ENCODE measurements at places on chromosomes 4 and X. TPM values are rescaled to one million over a fixed set of nuclear protein-coding genes. Genes with fewer than 3 reads are reported as not detected.

BTC gene
- 1.8 TPM for total RNA-seq

- no peaks in the 10 kb centered on the region for H3K36me3 ChIP-seq
- no peaks in the 10 kb centered on the region for H3K27me3 ChIP-seq
- H3K4me3 ChIP-seq = no peak overlapping the region
- H3K4me1 ChIP-seq = no peaks in the 10 kb centered on the region
- no peak overlapping the region for H3K27ac ChIP-seq
Measured at GRCh38 chr4:74670583-74670982, 123.7 kb downstream of the BTC start.

- no peak overlapping the region for H3K27ac ChIP-seq
- no peaks in the 10 kb centered on the region for H3K36me3 ChIP-seq
- H3K27me3 ChIP-seq = no peaks in the 10 kb centered on the region
- no peak for DNase-seq
- peaks cover 10% of the 10 kb centered on the region for H3K4me1 ChIP-seq
Measured at GRCh38 chr4:184355857-184356256, 118.5 kb downstream of the IRF2 start.

- no peak for DNase-seq
- no peaks in the 10 kb centered on the region for H3K36me3 ChIP-seq
- H3K4me3 ChIP-seq = no peak overlapping the region
- H3K27me3 ChIP-seq = no peaks in the 10 kb centered on the region
- H3K27ac ChIP-seq = no peak overlapping the region
- H3K4me1 ChIP-seq = peaks cover 15% of the 10 kb centered on the region
Measured at GRCh38 chr4:67723949-67724348, 23.0 kb upstream of the UBA6 start.

- DNase-seq = no peak
- no peak overlapping the region for H3K4me3 ChIP-seq
- no peaks in the 10 kb centered on the region for H3K27me3 ChIP-seq
- peaks cover 13% of the 10 kb centered on the region for H3K36me3 ChIP-seq
- H3K4me1 ChIP-seq = no peaks in the 10 kb centered on the region
Measured at GRCh38 chr4:6875431-6875831, 34.2 kb upstream of the TBC1D14 start.

GRCh38 chrX:108097380-108097779, 5.8 kb downstream of the ATG4A start:
- H3K4me3 ChIP-seq = no peak overlapping the region
- H3K27ac ChIP-seq = no peak overlapping the region
- no peaks in the 10 kb centered on the region for H3K4me1 ChIP-seq
- DNase-seq = no peak
- H3K36me3 ChIP-seq = no peaks in the 10 kb centered on the region
- H3K27me3 ChIP-seq = no peaks in the 10 kb centered on the region

DNA sequence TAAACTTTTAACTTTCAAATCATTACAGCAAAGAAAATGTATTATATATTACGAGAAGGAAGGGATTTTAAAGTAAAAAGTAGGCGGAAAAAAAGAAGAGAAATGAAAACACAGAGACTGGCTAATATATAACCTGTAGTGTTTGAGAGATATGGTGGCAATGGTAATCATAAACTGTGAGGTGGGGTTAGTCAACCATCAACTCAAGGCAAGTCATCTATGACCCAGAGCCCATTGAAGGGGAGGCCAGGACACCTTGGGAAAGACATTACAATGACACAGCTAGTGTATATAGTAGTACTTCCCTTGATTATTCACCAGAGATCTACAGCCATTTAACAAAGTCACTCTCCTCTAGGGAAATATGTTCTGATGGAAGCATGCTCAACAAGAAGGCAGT, 423.9 kb upstream of the PITX2 start:
- no peak overlapping the region for H3K4me3 ChIP-seq
- no peaks in the 10 kb centered on the region for H3K36me3 ChIP-seq
- no peak for DNase-seq
- no peaks in the 10 kb centered on the region for H3K27me3 ChIP-seq

DNA sequence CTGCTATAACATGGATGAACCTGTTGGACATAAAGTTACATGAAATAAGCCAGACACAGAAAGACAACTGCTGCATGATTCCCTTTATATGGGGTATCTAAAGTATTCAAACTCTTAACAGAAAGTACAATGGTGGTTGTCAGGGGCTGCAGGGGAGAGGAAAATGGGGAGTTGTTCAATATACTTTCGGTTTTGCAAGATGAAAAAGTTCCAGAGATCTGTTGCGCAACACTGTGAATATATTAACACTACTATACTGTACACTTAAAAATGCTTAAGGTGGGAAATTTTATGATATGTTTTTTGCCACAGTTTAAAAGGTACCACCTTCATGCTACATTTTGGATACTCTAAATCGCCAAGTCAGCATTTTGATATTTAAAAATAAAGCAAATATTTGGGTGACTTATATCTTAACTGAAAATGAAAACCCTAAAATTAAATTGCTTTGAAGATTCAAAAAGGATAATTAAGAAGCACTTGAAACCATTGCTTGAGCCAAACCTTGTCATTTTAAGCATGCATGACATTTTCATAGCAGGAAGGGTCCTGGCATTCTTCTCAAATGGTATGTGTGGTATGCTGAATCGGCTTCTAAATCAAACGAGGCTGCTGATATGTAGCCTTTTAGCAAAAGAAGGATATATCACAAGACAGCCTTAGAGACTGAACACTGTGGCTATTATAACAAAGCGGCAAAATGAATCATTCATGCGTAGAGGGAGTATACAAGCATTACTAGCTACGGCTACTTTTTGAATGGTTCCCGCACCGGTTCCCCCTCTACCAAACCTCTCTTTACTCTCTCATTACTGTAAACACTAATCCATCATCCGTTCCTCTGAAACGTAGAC, 607.1 kb upstream of the DIPK2B start:
- H3K27me3 ChIP-seq = no peaks in the 10 kb centered on the region
- H3K36me3 ChIP-seq = no peaks in the 10 kb centered on the region
- DNase-seq = no peak
- H3K4me3 ChIP-seq = no peak overlapping the region
- no peaks in the 10 kb centered on the region for H3K4me1 ChIP-seq

TCEAL7 gene
- total RNA-seq = 0.99 TPM

G6PD gene
- total RNA-seq = 7.6 TPM

DNA sequence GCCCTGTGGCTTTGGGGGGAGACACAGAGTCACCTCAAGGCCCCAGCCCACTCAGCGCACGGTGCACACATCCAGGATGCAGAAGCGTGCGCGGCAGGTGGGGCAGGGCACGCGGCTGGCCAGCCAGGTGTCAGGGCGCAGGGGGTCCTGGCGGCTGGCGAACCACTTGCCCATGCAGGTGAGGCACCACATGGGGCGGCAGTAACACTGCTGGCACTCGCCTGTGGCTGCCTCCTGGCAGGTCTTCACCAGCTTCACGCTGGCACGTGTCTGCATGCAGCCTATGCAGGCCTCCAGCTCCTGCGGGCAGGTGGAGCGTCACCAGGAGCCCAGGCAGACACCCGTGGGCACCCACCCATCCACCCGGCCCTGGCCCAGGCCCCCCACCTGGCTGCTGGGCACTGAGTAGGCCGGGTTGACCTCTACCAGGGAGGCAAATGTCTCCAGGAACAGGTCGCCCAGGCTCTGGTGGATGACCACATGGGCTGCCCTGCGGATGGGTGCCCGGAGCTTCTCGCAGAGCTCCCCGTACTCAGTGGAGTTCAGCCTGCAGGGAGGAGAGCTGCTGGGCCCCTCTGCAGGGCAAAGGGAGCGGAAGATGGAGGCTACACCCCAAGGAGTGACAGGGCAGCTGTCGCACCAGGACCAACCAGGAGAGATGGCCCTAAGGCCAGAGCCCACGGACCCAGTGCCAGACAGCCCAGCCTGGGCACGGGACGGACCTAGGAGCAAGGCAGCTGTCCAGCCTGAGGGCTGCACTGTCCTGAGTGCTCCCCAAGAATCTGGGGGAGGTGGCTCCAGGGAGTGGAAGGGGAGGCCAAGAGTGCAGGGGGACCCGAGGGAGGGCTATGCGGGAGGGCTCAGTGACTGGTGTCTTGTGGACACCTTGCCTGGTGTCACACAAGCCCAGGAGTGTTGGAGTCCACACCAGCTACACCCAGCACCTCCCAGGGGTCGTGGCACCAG, 3.7 kb downstream of the TMEM129 start:
- H3K36me3 ChIP-seq = no peaks in the 10 kb centered on the region
- no peak overlapping the region for H3K4me3 ChIP-seq
- H3K4me1 ChIP-seq = peaks cover 82% of the 10 kb centered on the region
- H3K27me3 ChIP-seq = no peaks in the 10 kb centered on the region
- DNase-seq = no peak
- H3K27ac ChIP-seq = peak overlapping the region; percentile 77

- DNase-seq = no peak
- H3K36me3 ChIP-seq = no peaks in the 10 kb centered on the region
- no peak overlapping the region for H3K4me3 ChIP-seq
- H3K27me3 ChIP-seq = no peaks in the 10 kb centered on the region
- H3K4me1 ChIP-seq = no peaks in the 10 kb centered on the region
- no peak overlapping the region for H3K27ac ChIP-seq
Measured at GRCh38 chr4:8127051-8127826, 31.4 kb downstream of the ABLIM2 start.

TLR8 gene
- total RNA-seq = not detected

CCSER1 gene
- total RNA-seq = 13.2 TPM

GRCh38 chr4:183249854-183250253, 70.2 kb downstream of the CLDN22 start:
- no peaks in the 10 kb centered on the region for H3K27me3 ChIP-seq
- H3K4me1 ChIP-seq = peaks cover 28% of the 10 kb centered on the region
- peak; percentile 46 for DNase-seq
- H3K27ac ChIP-seq = peak overlapping the region; percentile 5
- H3K4me3 ChIP-seq = no peak overlapping the region
- H3K36me3 ChIP-seq = peaks cover 6% of the 10 kb centered on the region

DNA sequence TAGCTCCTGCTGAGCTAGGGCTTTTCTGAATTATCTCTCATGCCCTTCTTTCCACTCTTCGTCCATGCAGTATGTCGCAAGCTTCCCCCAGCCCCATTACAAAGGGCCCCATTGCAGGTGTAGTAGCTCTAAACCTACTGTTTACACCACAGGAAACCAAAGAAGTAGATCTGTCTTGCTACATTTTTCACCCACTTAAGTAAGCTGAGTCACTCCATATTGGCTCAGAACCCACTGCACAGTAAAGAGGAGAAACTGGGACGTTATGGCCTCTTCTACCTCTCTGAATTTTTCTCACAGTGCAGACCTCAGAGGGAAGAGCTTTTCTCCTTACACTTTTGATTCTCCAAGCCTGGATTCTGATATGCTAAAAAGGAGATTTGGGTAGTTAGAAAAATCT, 200.2 kb downstream of the SMARCA1 start:
- DNase-seq = no peak
- H3K36me3 ChIP-seq = no peaks in the 10 kb centered on the region
- H3K4me3 ChIP-seq = no peak overlapping the region
- H3K27me3 ChIP-seq = no peaks in the 10 kb centered on the region
- no peak overlapping the region for H3K27ac ChIP-seq
- no peaks in the 10 kb centered on the region for H3K4me1 ChIP-seq

HUWE1 gene
- 102 TPM for total RNA-seq

GRCh38 chr4:8647094-8647570, 54.6 kb downstream of the CPZ start:
- H3K4me3 ChIP-seq = no peak overlapping the region
- no peaks in the 10 kb centered on the region for H3K4me1 ChIP-seq
- no peak for DNase-seq
- no peaks in the 10 kb centered on the region for H3K27me3 ChIP-seq

DNA sequence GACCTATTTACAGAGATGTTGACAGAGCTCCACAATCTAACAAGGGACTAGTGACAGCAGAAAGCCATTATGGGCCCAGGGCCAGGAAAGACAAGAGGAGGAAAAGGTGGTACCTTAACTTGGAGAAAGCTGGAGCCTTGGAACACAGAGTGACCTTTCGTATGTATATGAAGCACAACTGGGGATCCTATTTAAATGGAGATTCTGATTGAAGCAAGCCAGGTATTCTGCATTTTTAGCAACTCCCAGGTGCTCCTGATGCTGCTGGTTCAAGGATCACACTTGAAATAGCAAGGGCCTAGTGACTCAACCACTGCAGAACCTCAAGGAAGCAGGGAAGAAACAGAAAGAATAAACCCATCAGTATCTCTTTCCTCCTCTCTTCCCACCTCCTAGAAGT, 99.4 kb downstream of the TMEM47 start:
- H3K36me3 ChIP-seq = no peaks in the 10 kb centered on the region
- no peak for DNase-seq
- no peaks in the 10 kb centered on the region for H3K27me3 ChIP-seq
- no peak overlapping the region for H3K4me3 ChIP-seq
- no peak overlapping the region for H3K27ac ChIP-seq
